Cortex of kidney (tissue), 1 donor: ENCODE measurements at places on chromosomes 5 and 9.

DNA sequence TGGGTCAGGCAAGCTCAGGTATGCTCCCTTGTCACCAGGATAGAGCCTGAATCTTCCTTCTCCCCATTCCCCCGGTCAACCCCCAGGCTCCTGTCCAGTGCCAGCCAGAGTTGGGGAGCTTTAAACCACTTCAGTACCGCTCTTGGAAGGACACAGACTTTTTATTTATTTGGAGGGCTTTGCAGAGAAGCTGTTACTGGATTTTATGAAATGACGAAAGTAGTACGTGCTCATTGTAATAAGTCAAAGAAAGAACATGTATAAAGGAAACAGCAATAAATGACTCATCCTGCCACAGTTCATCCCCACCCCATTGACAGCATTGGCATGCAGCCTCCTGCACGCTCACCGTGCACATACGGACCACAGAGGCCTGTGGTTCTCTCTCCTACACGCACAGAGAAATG is 230.3 kb downstream of the AUH start:
- no peak for DNase-seq

- no peak for DNase-seq
Measured at GRCh38 chr5:135881244-135881643, 14.4 kb downstream of the IL9 start.

DNA sequence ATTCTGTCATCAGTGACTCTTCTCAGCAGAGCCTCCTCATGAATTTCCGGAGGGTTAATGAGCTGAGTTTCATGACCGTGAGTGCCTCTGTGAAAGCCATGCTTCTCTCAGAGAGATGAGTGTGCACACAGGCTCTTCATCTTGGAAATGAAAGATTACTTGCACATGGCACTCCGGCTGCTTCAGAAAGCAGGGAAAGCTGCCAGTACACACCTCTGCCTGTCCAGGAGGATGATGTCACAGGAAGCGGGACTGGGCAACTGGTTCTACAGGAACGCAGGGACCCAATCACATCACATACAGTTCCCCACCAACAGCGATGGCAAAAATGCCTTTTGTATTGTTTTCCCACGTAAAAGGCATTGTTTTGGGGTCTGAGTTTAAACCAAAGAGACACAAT is 286.0 kb upstream of the DAP start:
- DNase-seq: no peak

DNA sequence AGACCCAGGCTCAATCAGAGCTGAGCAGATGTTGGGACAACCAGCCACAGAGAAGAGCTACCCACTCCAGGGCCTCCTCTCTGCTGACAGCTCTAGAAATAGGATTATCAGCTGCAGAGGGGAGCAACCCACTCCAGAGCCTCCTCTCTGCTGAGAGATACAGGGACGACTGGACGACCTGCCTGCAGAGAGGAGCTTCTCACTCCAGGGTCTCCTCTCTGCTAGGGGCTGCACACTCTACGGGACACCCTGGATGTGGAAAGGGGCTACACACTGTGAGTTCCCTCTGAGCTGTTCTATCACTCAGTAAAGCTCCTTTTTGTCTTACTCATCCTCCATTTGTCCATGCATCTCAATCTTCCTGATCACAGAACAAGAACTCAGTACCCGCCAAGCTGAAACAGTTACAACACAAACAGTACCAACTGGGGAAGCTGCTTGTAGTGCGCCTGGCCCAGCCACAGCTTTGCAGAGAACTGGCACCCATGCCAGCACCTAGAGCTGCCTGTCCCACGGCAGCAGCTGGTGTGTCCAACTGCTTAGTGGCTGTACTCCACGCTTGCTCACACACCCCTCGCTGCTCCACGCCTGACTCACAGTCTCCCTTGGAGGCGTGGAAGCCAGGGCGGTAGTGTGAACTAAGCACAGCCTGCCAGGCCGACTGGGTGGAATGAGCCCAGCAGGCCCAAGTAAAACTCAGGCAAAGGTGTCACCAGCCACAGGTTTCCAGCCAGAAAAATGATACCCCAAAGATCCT is 56.8 kb downstream of the PRELID2 start:
- DNase-seq: no peak

GRCh38 chr5:171847026-171847425 is 61.4 kb downstream of the SMIM23 start:
- DNase-seq: no peak

- no peak for DNase-seq
Measured at GRCh38 chr9:92429836-92430235, 5.6 kb upstream of the OMD start.

GRCh38 chr9:35960039-35960655 is 2.2 kb upstream of the OR2S2 start:
- DNase-seq: no peak

DNA sequence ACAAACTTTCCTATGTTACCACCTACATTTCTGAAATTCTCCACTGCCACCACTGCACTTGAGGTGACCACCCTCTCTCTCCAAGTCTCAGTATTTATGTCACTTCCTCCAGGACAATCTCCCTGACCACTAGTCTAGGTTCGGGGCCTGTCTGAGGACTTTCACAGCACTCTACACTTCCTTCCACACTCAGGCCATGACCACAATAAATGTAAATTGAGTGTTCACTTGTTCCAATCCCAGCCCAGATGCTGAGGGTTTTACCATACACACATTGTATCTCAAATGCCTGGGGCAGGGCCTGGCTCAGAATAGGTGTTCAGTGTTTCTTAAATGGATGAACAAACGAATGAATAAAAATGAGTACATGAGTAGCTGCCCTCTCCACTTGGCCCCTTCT is 26.9 kb upstream of the CCNG1 start:
- no peak for DNase-seq

DNA sequence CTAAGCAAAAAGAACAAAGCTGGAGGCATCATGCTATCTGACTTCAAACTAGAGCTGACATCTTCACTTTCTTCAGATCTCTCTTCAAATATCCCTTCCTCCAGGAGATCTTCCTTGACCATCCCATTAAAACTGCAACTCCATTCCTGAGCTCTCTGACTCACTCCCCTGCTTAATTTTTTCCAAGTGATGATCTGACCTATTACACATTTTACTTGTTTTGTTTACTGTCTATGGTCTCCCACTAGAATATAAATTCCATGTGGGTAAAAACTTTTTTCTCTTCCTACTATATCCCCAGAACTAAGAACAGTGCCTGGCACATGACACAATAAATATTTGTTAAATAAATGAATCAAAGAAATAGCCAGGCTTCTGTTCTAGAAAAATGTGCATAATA is 87.5 kb downstream of the SLIT3 start:
- DNase-seq: no peak

- DNase-seq: no peak
Measured at GRCh38 chr5:173960986-173961385, 28.0 kb upstream of the C5orf47 start.

DNA sequence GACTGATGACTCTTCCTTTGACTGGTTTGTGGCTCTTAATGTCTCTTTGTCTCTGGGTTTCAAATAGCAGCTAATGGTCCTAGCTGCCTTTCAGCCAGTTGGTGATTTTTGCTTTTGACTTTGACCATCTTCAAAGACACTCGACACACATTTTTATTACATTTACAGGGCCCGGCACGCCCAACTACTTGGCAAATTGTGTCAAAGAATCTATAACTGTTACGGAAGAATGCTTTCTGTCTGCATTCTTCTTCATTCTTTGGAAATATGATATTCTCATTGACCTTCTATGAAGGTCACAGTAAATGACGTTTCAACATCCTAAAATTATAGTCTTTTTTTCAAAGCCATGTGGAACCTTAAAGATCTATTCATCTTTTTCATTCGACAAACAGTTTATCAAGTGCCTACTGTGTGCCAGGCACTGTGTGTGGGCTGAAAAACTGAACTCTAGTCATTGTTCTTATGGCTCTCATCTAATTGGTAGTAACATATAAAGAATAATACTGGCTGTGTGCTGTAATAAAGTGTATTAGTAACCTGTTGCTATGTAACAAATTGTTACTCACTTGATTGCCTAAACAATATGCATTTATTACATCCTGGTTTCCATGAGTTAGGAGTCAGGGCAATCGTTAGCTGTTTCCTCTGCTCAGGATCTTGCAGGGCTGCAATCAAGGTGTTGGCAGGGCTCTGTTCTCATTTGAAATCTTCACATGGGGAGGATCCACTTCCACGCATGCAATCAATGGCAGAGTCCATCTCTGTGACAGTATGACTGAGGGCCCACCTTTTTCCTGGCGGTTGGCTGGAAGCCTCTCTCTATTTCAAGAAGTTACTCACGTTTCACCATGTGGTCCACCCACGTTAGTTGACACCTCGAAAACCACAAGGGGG is 7.0 kb upstream of the WHRN start:
- DNase-seq: no peak

- DNase-seq: no peak
Measured at GRCh38 chr9:90034071-90034470, 429.3 kb downstream of the GADD45G start.

DNA sequence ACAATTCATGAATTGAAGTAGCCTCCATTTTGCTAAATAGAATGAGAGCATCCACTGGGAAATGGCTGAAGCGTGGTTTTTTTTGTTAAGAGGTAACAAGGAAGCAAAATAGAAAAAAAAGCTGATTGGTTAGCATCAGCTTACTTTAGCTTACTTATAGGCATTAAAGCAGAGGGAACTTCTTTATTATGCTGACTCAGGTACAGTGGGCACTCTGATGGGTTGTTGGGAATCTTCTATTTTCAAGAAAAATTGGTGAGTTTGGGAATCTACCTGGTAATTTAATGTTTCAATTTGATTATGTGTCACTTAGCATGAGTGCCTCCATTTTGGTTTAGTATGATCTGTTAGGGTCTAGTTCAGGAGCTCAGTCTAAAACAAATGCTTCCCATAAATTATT is 289.6 kb downstream of the ANXA1 start:
- no peak for DNase-seq

DNA sequence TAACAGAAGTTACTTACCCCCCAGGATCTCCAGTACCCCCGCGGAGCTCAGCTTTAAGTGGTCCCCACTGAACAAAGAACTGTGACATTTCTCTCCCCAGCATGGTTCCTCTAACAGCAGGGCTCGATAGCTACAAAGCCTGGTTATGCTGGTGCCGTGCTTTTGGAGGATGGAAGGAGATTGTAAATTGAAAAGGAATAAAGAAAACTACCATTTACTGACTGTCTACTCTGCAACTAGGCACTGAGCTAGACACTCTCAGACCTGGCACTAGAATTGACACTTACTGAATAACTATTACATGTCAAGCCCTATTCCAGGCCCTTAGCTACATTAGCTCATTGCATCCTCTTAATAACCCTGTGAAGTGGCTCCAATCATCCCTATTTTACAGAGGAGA is 145.3 kb downstream of the TTLL11 start:
- no peak for DNase-seq

DNA sequence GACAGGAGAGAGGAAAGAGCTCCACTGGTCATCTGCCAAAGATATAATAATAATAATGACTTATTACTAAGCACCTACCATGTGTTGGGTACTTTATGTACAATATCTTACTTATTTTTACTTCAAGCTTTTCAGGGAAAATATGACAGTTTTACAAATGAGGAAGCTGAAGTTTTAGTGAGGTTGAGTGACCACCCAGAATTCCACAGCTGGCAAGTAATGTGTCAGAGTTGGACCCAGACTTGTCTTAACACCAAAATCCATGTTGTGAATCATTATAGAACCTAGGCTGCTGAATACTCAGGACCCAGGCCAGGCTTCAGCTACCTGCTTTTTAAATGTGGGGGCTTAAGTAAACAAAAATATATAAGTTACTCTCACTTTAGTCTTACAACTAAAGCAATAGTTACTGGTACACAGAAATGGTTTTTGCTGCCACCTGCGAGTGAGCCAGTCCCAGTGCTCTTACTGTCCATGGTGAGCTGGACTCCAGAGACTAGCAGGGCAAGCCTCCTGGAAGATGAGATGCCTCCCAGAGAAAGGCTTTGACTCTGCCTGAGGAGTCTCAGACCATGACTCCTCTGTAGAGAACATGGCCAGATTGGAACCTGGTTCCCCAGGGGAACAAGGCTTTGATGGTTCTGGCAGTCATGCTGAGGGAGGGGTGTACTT is 29.9 kb downstream of the RUSC2 start:
- DNase-seq: no peak

DNA sequence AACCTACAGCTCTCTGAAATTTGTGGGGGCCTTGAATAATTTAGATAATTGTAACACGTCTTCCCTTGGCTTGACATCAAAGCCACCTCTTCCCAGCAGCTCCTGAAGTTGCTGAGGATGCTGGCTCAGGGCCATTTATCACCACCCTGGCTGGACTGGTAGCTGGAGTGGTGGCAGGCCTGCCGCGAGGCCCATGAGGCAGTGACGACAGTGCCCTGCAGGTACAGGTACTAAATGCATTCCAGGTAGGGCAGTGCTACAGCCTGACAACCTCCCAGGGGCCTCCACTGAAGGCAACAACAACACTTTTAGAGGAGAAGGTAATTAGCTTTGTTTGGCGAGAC is 270.2 kb upstream of the KLF4 start:
- DNase-seq: no peak

GRCh38 chr9:123043081-123043939 is 9.8 kb downstream of the GPR21 start:
- no peak for DNase-seq

DNA sequence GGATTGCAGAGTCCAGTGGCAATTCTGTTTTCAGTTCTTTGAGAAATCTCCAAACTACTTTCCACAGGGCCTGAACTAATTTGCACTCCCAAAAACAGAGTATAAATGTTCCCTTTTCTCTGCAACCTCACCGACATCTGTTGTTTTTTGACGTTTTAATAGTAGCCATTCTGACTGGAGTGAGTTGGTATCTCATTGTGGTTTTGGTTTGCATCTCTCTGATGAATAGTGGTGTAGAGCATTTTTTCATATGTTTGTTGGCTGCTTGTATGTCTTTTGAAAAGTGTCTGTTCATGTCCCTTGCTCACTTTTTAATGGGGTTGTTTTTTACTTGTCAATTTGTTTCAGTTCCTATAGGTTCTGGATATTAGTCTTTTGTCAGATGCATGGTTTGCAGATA is 72.6 kb downstream of the PALM2AKAP2 start:
- DNase-seq: no peak

DNA sequence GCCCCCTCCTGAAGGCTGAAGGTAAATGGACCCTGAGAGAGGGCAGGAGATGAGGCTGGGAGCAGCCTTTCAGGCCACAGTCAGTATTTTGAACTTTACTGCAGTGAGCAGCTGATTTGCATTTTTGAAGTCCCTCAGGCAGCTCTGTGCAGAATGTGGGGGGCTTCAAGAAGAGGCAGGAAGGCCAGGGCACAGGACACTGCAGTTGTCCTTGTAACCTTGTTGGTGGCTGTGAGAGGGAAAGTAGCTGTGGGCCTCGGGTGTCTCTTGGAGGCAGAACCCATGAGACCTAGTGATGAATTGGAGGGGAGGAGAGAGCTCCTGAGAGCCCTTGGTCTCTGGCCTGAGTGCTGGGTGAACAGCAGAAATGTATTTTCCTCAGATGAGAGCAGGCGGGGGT is 2.6 kb downstream of the CCDC180 start:
- no peak for DNase-seq
